D721Med (cell line): ENCODE measurements at places on chromosomes 1 and 21.

DNA sequence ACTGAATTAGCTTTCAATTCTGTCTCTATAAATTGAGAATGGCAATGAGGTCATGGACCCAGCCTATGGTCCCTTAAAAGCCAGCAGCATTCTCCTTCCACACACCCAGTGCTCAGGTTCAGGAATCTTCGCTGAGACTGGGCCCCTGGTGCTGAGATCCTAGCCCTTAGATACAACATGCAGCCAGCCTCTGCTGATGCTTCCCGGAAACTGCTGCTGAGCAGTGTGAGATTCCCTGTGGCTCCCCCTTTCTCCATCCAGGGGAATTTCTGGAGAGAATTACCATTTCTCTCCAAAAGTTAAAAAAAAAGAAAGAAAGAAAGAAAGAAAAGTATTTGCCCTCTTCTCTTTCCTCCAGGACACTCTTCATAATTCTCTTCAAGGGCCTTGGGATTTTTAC is 31.7 kb upstream of the RALGPS2 start:
- no peak for DNase-seq

DNA sequence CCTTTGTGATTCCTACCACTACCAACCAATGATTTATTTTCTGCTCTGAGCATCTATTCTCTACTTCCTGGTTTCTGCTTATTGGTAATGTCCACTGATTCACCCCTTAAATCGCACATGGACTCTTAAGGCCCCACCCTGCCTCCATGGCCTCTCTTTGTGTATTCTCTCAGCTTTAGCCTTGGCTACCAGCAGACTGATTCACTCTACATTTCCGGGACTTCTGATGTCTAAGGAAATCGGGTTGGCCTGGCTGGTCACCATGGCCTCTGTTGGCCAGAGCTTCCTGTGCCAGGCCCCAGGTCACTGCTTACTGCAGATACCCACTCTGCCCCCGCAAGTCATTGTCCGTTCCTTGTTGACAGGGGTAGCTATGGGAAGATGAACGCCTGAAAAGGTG is 40.9 kb downstream of the PDPN start:
- no peak for DNase-seq

DNA sequence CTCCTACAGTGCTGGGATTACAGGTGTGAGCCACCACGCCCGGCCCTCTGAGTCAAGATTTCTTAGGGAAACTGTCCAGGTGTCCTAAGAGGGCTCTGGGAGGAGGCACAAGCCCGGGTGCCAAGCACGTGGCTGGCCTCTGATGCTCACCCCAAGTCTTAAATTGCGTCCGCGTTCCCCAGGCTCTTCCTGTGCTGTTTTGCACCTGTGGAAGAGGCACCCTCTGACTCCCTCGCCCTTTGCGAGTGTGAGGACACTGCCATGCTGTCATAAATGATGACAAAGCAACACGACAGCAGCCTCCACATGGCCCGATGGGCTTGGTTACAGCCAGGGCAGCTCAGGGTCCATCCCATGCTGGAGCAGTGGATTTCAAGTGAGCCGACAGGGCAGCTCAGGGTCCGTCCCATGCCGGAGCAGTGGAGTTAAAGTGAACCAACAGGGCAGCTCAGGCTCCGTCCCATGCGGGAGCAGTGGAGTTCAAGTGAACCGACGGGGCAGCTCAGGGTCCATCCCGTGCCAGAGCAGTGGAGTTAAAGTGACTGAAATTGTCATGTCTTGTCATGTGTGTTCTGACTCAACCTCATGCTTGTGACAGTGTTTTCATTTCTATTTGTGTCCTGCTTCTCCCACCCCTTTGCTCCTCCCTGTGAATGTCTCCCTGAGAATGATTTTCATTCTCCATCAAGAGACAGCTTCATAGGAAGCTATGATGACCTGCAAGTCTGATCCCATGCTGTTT is 33.9 kb downstream of the PCNT start:
- DNase-seq, result no peak

DNA sequence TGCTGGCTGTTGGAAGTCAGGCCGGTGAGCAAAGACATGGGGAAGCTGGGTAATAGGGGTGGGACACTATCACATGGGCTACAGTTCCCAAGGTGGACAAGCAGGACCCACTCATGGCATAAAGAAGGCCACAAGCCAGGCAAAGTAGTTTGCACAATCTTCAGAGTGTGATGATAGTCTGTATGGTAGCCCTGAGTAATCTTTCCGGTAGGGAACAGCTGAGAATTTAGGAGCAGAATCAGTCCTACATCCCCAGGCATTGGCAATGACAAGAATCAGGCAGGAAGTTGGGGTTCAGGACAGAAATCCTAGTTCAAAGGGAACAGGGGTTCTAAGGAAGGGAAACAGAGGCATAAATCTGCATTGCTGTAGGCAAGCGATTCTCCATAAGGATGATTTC is 23.9 kb upstream of the SPATA6 start:
- no peak for DNase-seq

GRCh38 chr1:28161751-28162150 is 14.7 kb downstream of the PTAFR start:
- DNase-seq, result no peak

- DNase-seq, result no peak
Measured at GRCh38 chr1:155004352-155005075, 1.9 kb downstream of the ZBTB7B start.

- DNase-seq, result no peak
Measured at GRCh38 chr21:45279446-45280177, 8.1 kb downstream of the POFUT2 start.

- no peak for DNase-seq
Measured at GRCh38 chr1:43577655-43578542, 47.2 kb downstream of the PTPRF start.

- no peak for DNase-seq
Measured at GRCh38 chr1:60213253-60213652, 139.7 kb upstream of the C1orf87 start.

DNA sequence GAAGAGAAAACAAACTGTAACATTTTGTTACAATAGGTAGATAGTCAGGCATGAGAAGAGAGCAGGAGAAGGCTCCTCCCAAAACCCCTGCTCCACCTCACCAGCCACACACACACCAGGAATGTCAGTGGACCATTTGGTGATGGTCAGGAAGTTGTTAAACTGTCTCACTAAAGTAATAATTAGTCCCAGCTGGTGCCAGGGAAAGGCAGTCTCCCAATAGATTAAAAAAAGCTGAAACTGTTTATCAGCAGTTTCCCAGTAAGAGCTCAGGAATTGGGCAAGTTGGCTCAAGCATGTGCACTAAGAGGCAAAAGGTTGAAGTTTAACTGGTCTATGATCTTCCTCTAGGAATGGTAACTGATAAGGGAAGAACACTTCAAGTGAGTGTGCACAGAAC is 249.6 kb downstream of the COL11A1 start:
- DNase-seq, result no peak

DNA sequence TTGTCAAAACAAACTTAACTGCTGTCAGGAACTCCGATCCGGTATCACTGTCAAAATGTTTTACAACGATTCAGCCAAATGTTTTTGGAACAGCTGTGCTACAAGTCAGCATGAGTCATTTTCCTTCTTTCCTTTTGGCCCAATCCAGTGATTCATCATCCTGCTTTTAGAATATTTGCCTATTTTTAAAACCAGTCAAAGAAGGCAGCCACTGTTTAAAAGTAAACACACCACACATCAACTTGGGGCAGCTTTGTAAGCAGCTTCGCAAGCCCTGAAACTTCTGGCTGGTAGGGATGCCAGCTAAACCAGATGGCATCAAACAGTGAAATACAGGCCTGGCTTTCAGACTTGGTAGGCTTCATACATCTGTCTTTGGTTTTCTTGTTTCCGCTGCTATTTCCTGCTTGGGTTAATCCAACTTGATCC is 14.9 kb downstream of the MAP3K7CL start:
- DNase-seq, result no peak

GRCh38 chr1:26787381-26787705 is 407 bp upstream of the PIGV start:
- no peak for DNase-seq

DNA sequence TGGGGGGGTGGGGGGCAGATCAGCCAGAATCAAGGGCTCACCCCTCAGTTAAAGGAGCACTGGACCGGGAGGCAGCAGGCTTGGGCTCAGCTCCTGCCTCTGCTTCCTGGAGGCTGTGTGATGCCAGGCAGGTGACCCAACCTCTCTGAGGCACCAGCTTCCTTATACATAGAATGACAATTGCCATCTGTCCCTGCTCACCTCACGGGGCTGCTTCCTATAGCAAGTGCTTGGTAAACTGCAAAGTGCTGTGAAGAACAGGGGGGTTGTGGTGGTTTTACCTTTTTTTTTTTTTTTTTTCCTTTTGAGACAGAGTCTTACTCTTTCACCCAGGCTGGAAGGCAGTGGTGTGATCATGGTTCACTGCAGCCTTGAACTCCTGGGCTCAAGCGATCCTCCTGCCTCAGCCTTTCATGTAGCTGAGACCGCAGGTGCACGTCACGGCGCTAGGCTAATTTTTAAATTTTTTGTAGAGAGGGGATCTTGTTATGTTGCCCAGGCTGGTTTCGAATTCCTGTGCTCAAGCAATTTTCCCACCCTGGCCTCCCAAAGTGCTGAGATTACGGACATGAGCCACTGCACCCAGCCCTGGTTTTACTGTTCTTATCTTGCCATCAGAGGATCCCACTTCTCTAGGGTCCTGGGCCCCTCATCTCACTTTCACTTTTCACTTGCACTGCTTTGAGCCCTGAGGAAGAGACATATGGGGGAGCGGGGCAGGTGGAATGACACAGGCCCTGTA is 11.6 kb downstream of the KCNQ4 start:
- no peak for DNase-seq

- no peak for DNase-seq
Measured at GRCh38 chr1:32878183-32878582, 7.5 kb upstream of the FNDC5 start.

GRCh38 chr1:242132121-242132817 is 133.4 kb upstream of the MAP1LC3C start:
- no peak for DNase-seq

DNA sequence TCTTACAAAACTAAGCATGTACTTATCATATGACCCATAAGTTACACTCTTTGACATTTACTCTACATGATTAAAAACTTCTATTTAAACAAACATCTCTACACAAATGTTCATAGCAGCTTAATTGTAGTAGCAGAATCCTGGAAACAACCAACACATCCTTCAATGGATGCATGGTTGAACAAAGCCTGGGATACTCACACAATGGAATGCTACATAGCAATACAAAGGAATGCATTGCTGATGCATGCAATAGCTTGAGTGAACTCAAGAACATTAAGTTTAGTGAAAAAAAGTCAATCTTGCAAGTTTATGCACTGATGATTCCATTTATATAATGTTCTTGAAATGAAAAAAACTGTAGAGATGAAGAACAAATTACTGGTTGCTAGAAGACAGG is 686.9 kb downstream of the LRRIQ3 start:
- no peak for DNase-seq

DNA sequence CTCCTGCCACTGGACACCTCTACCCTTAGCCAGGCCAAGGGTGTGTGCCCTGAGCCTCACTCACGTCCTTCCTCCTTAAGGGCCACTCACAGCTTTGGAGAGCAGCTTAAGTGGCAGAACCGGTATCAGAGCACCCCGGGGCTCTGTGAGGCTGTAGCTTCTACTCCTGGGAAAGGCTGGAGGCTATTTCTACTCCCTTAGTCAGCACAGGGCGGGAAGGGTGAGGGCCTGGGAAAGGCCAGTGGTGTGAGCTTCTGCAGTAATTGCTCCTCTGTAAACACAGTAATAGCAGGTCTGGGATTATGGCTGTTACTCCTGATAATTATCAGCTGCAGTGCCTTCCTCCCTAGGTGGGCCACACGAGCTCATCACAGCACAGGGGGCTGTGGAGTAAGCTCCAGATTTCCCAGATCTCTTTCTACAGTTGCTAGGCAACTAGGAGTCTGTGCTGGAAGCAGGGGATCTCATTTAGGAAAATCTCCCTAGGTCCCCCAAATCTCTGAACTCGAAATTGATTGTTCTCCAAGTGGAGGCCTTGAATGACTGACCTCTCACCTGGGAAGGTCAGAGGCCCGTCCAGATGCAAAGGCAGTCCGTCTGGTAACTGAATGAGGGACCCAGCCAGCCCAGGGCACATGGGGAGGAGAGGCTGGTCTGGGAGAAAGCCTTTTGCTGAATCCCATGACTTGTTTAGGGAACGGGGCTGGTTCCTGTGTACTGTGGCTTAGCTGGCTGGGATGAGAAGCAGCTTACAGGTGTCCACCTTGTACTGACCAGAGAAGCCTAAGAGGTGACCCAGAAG is 29.3 kb downstream of the IER5 start:
- no peak for DNase-seq

DNA sequence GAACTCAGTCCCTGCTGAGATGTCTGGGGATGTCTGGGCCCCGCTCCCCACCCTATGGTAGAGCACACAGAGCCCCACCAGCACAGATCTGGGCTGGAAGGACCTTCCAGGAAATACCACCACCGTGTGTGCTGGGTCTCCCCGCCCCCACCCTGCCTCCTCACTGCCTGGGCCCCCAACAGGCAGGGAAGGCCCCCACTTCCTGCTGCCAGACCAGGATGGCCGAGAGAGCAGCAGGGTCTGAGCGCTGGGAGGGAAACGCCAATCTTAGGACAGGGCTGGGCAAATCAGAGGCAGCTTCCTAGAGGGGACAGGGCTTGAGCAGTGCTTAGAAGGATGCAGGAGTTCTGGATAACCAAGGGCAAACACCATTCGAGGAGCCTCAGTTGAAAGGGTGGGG is 11.9 kb downstream of the ADGRB2 start:
- no peak for DNase-seq

DNA sequence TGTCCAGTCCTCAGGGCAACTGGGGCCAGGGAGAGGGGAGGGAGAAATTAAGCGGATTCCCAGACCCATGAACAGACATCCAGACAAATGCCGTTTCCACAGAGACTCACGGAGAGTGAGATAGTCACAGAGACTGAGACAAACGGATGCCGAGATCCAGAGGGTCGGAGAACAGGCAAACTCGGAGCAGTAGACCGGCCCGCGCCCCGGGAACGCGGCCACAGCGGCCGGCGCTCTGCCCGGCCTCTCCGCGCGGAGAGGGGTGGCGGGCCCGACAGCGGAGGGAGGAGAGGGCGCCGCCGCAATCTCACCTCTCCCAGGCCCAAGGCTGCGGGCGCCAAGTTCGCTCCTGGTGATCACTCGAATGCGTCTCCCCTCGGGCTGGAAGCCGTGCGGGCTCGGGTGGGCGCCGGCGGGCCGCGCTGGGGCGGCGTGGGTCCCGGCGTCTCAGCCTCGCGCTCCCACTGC is 831 bp upstream of the FOXD2 start:
- DNase-seq, result no peak
